Thoracic aorta (tissue), 2 donors: ENCODE measurements at places on chromosomes 5 and 9. TPM values are rescaled to one million over a fixed set of nuclear protein-coding genes. Genes with fewer than 3 reads are reported as not detected.

- no peak for DNase-seq
Observed at GRCh38 chr5:54278036-54278830, 32.1 kb downstream of the ARL15 start.

GRCh38 chr5:140041492-140042392 is 1.4 kb downstream of the NRG2 start:
- peak; percentile 18 for DNase-seq

INSL4 gene
- total RNA-seq = not detected

FOXD4L6 gene
- not detected for total RNA-seq

FOXD4L4 gene
- not detected for total RNA-seq
